ENCODE measurements at places on chromosomes 3 and 15.

- no peak for DNase-seq
Measured at GRCh38 chr3:194640829-194641228, 7.6 kb upstream of the TMEM44 start.

GRCh38 chr3:197003461-197004385, 25.9 kb downstream of the MELTF start:
- DNase-seq: no peak

- DNase-seq: no peak
Measured at GRCh38 chr3:12049675-12050074, 45.5 kb downstream of the SYN2 start.

GRCh38 chr3:83248454-83248853, 1487.0 kb upstream of the GBE1 start:
- DNase-seq: no peak

DNA sequence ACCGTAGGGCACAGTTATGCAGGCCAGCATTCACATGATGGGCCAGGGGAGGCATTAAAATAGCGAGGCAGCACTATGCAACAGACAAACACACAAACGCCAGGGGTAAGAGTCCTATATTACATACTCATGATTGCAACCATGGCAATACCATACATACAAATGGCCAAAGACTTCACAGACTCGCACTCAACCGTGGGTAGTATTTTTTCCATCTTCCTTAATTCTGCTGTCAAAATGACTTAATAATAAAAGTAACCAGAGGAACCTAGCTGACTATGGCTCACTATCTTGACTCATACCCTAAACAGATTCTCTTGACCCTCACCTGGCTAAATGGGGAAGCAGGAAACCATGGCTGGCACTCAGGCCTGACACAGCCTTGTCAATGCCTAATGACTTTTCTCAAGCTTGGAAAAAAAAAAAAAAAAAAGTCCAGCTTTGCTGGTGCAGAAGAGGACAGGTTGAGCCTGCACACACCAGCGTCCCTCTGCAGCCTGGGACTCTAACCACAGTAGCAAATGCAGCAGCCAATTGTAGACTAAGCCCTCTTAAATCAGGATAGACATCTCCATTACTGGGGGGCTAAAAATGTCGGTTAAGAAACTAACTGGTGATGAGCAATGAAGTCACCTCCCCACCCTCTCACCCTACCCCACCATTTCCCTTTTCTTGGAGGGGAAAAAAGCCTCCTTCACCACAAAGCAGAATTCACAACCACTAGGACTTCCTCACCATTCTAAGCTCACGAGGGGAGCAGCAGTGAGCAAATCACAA, 23.1 kb downstream of the CCDC12 start:
- DNase-seq: no peak

DNA sequence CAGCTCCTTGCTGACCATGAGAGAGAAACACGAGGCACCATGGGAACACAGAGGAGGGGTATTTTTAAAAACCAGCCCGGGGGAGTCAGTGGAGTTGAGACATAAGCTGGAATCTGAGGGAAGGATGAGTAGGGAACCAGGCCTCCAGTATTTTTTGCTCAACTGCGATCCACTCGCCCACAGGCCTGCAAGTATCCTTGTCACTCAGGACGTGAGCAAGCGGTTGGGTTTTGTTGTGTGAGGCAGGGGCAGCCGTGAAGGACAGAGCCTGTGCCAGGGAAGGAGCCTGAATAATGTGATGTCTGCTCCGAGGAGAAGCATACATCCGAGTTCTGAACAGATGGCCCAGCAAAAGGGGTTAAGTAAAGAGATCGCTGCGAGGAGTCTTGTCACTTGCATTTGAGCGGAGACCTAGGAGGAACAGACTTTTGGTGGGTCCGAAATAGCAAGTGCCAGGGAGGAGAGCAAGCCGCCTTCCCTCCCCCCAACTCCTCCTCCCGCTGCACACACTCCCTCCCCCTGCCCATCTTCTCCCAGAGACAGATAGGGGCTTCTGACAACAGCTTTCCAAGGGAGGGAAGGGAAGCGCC, 20.4 kb upstream of the NTRK3 start:
- DNase-seq: no peak

DNA sequence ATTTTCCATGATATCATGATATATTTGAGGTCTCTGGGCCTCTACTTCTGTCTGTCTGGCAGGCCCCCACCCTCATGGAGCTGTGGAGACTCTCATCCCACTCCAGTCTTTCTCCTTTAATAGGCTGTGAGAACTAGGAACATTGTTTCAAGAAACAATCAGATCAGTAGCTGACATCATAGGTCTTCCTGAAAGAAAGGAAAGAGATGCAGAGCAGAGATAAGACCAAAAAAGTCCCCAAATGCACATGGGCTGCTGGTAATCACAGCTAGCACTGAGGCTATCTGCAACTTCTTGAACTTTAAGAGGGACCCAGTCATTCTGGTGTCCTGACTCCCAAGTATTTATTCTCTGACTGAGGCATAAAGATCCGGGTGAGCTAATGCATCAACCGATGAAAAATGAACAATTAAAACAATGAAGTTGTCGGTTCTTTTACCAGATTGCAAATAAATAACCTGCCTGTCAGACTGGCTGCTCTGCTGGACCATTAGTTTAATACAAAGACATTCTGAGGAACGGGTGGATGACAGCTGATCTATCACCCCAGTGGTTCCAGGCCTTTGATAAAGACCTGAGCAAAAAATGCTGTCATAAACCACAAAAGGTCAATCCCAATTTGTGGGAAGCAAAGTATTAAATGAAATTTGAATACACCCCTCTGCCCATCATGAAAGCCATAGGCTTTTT, 780.8 kb upstream of the GOLIM4 start:
- DNase-seq: no peak

DNA sequence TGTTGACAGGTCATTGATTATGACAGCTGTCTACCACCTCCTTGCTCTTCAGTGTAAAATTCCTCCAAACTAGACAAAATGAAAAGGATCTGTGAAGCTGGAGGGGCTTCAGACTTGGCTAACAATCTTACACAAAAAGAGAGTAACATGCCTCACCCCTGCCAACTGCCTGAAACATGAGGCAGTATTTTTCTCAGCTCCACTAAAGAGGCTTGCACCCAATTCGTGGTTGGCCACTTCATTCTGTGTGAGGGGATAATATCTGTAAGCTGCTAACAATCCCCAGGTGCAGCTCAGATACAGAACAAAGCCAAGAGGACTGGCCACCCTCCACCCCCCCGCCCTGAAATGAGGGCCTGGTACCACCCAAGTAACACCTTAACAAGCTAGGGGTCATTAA, 2.8 kb downstream of the MB21D2 start:
- DNase-seq: no peak

DNA sequence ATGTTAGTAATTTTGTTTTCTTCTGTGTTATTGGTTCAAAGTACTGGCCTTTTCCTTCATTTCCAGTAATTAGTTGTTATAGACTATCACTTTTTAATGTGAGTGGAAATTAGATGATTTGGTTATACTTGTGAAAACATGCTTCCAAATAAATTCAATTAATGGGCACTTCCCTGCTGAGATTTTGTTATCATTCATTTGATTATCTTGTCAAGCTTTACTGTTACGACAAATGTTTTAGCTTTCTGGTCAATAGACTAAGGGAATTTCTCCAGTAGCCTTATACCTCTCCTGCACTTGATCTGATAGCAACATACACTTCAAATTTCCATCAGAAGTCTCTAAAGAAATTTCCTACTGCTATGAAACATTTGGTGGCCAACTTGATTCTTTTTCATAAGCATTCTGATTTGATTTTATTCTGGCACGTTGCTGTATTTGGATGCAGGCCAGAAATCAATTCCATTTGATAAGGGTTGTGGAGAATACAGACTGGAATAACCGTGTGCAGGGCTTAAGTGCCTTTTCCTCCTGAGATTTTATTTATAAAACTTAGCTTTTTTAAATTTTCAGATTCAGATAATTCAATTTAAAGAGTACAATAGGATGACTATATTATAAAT, 573.8 kb upstream of the NAALADL2 start:
- no peak for DNase-seq

DNA sequence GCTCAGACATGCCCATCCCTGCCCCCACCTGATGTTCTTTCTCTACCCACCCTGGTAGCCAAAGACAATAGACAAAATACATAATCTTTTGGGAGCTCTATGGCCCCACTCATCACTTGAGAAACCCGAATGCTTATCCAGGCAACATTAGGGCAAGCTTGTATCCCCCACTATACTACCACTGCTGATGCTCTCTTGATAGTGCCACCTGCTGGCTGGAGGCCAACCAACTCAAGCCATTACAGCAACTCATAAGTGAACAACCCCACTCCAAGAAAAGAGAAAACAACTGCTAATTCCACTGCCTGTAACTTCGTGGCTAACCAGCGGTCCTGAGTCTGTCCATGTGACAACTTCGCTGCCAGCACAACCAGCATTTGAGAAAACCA, 342.5 kb upstream of the TGFBR2 start:
- DNase-seq: no peak

GRCh38 chr15:89034305-89034704, 54.0 kb upstream of the ABHD2 start:
- DNase-seq: no peak

DNA sequence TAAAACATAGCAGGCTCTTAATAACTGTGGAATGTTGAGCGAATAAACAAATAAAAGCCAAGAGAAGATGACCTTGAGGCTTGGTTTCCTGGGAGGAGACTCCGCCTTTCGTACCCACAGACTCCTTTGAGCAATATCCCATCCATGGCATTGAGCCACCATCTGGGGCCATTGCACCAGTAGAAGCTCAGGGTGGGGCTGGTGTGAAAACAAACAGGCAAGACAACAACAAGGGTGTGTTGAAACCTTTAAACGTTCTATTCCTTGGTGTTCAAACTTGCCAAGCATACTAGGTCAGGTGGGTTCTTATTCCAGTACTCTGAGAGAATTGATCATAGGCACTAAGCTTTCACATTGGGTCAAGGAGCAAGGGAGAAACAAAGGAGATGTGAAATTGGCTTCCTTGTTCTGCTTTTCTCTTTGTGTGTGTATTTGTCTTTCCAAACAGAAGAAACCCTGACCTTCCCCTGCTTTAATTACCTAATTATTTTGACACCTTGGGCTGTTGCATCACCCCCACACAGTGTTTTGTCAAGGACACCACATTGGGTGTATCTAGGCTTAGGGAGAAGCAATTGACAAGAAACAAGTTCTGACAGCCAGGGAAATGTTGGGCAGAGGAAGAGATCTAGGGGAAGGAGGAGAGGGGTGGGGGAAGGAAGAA, 105.1 kb upstream of the BCL6 start:
- DNase-seq: no peak

- no peak for DNase-seq
Measured at GRCh38 chr3:55521738-55522421, 34.8 kb upstream of the WNT5A start.

- DNase-seq: no peak
Measured at GRCh38 chr15:96538491-96538890, 208.0 kb downstream of the NR2F2 start.

DNA sequence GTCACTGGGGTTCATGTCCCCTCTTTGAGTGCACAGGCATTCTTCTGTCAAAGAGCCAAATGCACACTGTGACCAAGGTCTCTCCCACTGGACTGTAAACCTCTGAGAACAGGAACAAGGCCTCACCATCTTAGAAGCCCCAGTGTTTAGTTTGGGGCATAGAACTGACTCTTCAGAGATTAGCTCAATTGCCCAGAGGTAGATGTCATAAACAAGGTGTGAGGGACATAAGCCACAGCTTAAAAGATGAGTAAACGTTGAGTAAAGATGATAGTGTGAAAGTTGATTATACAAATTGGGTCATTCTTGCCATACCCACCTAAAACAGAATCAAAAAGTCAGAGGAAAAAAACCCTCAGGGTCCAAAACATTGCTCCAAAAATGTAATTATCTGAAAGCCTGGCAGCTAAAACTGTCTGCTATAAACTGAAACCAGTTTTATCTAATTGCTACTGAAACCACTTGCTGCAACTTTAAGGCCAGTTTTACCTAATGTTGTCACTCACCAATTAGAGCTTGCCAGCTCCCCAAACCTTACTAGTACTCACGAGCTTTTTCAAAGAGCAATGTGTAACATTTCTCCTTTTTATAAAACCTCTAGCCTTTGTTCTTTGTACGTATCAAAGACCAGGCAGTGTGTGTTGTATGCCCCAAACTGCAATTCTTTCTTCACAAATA, 415.2 kb downstream of the RAP2B start:
- DNase-seq: no peak

- DNase-seq: no peak
Measured at GRCh38 chr3:69353088-69353478, 32.8 kb downstream of the FRMD4B start.

DNA sequence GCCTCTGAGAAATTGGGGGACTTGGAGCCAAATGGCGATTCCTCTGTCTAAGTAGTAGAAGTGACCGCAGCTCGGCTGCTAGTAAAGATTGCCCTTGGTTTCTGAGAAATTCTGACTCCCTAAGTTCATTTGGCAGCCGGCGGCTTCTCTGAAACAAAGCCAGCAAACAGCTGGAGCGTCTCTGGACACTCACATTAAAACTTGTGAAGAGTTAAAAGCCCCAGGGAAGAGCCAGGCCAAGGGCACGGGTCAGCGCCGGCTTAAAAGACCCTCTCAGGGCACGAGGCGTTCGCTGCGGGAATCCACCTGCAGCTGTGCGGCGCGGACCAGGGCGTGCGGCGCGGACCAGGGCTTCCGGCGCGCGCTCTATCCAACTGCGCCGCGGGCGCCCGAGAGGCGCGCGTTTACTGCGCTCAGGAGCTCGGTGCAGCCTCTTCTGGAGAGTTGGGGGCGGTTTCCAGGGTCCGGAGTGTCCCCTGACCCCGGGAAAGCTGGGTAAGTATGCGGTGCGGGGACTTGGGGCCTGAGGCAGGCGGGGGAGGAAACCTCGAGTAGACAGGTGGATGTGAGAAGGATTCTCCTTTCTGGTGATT, at the start of gene COL6A5:
COL6A5 (plus strand) TSS at position 186 of the 593 bp plus-strand sequence. CDS start 27,967 bp downstream, outside the sequence.
- no peak for DNase-seq

GRCh38 chr15:64426845-64427465, 33.4 kb upstream of the ZNF609 start:
- DNase-seq: no peak

- DNase-seq: no peak
Measured at GRCh38 chr15:38714309-38715072, 149.9 kb upstream of the RASGRP1 start.

DNA sequence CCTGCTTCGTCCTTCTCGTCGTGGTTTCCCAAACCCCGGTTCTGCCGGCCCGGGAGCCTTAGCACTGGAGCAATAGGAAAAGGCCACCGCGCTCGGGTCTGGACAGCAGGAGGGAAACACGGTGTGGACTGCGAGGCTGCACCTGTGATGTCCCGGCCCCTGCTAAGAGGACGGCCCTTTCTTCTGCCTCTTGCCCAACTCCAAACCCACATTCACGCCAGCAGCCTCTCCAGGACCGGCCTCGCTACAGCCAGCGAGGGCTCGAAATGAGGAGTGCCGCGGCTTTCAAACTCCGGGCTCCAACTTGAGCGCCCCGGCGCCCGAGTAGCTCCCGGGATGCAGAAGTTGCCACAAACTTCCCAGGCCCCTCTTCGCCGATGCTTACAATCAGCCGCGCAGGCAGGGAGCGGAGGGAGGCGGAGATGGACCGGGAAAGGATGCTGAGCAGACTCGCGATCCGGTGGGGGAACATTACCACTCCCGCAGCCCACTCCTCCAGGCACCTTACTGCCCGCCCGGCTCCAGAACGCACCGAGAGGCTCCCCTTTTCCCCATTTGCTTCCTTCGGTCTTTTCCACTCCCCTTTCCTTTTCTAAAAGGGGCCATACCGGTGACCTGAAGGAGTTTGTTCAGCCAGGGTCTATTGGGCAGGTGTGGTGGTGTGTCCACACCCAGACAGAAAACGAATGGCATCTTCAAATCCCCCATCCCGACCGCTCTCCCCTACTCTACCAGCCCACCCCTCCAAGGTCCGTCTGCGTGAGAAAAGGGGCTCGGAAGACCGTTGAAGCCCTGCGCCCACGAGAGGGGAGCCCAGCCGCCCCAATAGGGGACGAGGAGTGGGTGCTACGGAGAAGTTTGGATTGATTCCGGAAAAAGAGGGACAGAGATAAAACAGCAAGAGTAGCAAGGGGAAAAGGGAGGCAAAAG, 18.8 kb upstream of the SATB1 start:
- no peak for DNase-seq
